CD4-positive, alpha-beta T cell treated with Interleukin-17A for 4 hours (primary cell): ENCODE measurements at places on chromosomes 7 and 10.
A peak's percentile ranks its signal among the peaks of the same experiment; 100 is the strongest.

DNA sequence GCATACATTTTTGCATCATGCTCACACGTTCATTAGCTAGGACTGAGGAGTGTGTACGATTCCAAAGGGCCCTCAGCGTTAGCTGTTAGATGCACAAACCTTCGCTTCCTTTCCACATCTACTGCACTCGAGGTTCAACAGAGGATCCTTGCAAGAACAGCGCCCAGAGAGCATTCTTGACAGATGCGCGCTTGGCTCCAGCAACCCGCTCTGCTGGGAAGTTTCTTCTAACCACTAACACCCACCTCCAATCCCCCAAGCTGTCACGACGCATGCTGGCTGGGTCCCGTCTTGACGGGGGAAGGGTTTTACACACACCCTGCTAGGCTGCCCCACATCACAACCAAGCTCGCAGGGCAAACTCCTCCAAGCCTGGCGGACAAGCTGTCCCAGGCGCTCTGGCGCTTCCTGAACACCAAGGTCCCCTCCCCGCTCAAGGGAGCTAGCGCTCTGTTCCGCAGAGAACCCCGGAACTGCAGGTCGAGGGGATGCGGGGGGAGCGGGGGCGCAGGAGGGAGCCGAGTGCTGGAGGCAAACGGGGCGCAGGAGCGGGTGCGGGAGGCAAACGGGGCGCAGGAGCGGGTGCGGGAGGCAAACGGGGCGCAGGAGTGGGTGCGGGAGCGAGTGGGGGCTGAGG lies 653 bp upstream of the ADRB1 start:
- peak; percentile 5 for DNase-seq

- DNase-seq, result no peak
Measured at GRCh38 chr7:25124465-25125136, 459 bp downstream of the CYCS start.

DNA sequence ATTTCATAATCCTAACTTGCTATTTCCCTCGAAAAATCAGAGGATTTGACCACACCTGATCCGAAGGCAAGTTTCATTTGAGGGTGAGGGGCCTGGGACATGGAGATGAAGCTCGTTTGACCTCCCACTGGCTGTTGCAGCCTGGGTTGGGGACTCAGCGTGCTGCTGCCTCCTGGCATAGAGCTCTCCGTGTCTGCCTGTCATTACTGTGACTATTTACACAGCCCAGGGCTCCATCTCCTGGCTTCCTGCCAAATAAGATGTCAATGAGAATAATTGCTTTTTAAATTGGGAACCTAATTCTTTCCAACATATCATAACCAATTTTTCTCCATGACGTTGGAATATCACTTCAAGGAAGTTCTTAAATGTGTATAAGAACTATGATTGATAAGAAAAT lies 139.3 kb upstream of the COBL start:
- DNase-seq, result no peak

GRCh38 chr10:64765498-64765897 lies 1244.3 kb downstream of the REEP3 start:
- no peak for DNase-seq

DNA sequence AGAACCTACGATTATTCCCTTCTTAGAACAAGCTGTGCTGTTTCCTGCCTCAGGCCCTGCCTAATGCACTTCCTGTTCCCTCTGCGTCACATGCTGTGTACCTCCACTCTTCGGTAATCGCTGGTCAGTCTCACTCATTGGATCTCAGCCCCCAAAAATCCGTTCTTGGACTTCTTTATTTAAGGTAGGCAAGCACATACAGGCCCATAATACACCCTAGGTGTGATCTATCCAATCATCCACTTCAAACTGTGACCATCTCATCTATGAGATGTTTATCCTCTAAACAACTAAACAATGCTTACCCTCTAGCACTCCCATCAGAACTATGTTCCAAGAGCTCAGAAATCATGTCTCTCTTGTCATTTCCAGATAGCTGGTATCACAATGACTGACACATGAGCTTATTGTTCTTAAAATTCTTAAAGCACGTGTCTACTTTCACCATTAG lies 83.9 kb downstream of the CADPS2 start:
- no peak for DNase-seq

DNA sequence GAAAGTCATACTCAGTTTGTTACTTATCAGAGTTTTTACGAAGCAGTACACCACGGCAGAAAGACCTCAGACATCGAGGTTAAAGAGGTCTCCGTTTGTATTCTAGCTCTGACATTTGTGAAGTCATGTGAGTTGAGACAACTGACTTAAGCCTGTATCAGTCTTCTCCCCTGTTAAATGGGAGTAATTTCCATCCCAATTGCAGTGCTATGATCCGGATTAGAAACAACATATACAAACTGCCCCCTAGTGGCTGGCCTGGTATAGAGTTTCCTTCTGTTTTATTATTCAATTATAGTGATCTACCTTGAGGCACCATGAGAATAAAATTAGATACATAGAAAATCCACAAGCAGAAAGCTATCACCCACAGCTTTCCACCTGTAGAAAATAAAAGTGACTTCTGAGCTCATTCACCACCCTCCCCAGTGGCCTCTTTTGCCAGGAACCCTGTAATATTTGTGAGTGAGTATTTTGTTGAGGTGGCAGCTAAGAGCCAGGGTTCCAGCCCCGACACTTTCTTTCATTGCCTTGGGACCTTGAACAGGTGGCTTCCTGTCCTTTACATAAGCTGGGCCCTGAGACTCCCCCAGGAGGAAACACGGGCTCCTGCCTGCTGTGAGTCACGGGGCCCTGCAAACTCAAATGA lies 607.2 kb upstream of the MGMT start:
- no peak for DNase-seq

DNA sequence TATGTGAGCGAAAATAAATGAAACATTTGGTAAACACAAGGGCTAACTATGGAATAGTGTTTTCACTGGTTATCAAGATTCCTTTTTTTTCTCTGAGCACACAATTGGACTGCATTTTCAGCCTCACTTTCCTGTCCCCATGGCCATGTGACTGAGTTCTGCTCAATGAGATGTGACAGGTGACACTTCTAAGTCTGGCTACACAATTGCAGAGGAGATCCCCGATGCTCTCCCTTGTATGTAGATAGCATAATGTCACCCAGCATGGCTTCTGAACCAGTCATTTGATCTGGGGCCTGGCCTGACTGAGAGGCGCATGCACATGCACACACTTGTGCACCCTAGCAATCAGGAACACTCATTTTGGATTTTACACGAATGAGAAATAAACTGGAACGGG lies 581.8 kb downstream of the GRID1 start:
- no peak for DNase-seq

DNA sequence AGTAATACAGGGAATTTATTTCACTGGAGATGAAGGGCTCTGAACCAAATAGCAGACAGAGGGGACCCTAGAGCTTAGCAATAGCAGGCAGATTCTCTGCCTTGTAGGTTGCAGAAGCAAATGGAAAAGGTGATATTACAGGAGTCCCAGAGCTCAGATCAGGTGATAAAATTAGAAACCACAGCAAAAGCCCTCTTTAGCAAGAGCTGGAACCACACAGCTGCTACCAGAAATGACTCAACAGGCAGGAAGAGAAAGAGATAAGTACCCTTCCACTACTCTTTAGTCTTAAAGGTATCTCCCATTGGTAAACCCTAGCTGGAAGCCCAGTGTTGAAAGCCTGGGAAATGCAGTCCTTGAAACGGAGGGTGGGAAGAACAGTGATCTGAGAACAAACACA lies 535.6 kb upstream of the GHITM start:
- no peak for DNase-seq

- no peak for DNase-seq
Measured at GRCh38 chr7:8597565-8597964, 164.2 kb downstream of the NXPH1 start.

GRCh38 chr7:121003986-121004685 lies 15.6 kb downstream of the CPED1 start:
- no peak for DNase-seq

DNA sequence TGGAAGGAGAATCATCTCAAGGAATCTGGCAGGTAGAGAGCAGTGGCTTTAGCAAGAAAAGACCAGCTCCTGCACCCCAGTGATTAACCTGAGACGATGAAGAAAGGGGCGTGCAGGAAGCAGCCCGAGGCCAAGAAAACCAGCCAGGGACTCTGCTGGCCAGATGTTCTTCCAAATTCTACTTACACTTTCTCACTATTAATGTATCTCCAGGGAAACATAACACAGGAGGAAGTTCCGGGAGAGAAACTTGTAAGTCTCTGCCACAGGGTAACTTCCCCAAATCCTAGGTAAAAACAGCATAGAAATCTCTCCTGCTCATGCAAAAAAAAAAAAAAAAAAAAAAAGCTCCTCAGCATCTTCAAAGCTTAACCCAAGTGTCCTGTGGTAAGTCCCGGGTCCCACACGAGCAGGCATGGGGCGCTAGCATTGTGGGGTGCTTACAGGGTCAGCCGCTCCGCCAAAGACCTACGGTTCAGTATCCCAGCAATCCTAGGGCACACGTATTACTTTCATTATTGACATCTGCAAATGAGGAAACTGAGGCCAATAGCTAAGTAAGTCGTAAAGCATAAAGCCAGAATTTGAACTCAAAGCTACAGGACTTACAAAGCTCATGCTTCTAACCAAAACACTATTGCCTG lies 97.2 kb upstream of the GNA12 start:
- no peak for DNase-seq
